AG08396 (cell line): ENCODE measurements at places on chromosomes 1 and 21.
A peak's percentile ranks its signal among the peaks of the same experiment; 100 is the strongest.

DNA sequence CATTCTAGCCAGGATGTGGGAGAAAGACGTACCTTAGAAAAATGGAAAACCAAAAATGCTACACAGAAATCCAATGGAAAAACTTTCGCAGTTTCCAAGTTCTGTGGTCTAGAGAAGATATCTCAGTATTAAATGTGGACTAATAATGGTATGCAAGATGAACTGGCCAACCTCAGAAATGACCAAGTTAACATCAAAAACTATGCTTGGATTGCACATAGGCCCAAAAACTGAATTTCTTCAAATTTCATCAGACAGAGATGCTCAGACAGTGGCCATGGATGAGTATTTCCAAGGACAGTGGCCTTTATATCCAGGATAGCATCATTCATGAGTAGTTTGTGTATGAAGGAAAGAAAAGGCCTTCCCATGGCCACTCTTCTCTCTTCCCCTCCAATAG, 132.2 kb downstream of the TIAM1 start:
- DNase-seq, result no peak

- no peak for DNase-seq
Measured at GRCh38 chr1:55358581-55358980, 143.4 kb upstream of the USP24 start.

DNA sequence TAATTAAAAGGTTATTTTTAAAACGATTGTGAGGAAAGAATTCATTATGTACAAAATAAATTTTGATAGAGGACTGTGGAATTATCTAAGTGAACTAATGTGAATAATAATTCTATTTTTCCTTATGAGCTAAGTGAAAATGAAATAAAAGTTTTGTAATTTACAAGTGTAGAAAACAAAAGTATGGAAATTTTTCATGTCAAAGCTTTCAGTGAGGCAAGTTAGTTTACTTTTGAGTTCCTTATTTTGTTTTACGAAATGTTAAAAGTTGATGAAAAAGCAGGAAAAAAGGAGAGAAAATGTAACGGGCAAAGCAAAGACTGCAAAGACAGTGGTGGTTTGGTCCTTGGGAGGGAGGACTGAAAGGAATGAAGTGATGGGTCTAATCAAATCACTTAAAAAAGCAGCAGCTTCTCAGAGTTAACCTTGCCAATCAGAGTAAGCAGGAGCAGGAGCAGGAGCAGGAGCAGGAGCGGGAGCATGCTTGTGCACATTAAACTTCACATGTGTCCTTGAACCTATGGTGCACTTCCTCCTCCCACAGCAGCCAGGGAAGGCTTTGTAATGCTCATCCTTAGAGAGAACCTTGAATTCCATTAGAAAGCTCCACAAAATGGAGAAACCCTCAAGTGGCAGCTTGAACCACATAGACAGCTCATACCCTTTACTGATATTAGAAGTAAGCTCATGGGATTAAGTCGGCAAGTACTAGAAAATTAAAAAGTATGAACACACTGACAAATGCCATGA, 133.4 kb downstream of the LHX4 start:
- no peak for DNase-seq

DNA sequence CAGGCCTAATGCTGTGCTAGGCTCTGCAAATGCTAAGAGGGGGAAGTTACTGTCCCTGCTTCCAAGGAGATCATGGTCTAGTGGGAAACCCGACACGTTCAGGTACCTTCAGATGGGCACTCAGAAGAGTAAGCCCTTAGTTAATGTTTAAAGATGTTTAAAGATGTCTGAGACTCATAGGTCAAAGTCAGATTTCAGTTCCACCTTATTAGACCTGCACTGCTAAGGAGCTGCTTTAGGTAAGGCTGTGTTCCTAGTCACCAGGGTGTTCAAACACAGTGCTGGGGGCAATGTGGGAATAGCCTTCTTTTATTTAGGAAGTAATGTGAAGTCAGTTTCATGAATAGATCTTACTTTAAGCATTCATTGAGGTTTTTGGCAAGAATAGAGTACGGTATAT, 3.8 kb upstream of the RUSC1 start:
- DNase-seq, result no peak

GRCh38 chr1:3036447-3037280, 15.4 kb downstream of the ACTRT2 start:
- DNase-seq, result no peak

- peak; percentile 56 for DNase-seq
Measured at GRCh38 chr1:67713057-67713846, 28.3 kb downstream of the GADD45A start.

- no peak for DNase-seq
Measured at GRCh38 chr1:198082576-198082975, 74.2 kb upstream of the NEK7 start.

DNA sequence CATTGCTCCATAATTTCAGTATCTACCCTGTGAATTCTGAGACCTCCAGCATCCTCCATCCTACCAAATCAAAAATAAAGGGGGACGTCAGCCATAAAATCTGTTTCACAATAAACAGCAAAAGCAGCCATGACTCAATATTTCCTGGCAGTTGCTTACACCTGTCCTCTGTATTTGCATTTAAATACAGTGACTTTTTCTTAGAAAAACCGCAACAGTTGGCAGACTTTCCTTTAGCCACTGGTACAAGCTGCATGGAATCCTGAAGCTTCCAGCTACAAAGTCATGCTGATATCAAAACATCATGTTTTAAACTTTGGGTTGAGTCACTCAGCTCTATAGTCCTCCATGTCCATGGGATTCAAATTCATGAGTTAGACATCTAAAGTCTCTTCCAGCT, 278.0 kb upstream of the KAZN start:
- DNase-seq, result peak; percentile 30

DNA sequence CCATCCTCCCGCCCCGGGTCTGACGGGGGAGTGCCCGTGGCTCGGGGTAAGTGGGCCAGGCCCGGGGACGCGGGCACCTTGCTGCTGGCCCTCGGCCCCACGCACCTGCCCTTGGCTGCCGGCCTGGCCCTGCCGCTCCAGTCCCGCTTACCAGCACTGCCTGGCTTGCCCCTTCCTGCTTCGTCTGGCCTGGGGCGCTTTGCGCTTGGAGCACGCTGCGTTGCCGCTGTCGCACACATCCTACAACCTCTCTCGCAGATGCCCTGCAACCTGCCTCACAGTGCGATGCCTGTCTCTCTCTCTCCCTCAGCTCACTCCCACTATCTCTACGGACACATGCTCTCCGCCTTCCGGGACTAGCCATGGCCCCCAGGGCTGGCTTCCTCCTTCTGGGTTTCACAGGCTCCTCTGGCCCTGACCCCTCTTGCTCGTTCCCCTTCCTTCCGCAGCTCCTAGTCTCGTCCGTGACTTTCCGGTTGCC, 9.7 kb downstream of the MYOG start:
- no peak for DNase-seq

DNA sequence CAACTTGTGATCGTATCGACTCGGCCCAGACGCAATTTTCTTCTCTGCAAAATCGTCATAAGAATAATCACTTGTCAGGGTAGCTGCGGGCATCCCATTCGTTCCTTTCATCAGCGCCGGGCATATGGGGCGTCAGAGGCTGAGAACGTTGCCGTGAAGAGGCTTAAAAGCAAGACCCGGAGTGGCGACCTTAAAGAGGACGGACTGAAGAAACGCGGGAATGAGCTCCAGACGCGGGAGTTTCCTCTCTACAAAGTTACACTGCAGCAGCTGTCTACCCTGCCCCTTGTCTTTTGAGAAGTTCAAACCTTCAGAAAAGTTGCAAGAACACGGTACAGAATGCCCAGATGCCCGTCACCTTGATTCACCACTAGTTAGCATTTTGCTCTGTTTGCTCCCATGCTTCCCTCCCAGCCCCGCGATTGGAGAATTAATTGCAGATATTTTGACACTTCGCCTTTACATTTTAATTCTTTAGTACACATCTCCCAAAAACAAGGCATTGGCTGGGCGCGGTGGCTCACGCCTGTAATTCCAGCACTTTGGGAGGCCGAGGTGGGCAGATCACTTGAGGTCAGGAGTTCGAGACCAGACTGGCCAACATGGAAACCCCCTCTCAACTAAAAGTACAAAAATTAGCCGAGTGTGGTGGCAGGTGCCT, 967 bp downstream of the CENPS start:
- peak; percentile 41 for DNase-seq

GRCh38 chr1:81607924-81608323, 192.8 kb upstream of the ADGRL2 start:
- DNase-seq, result no peak

GRCh38 chr1:185727726-185728125, 6.5 kb upstream of the HMCN1 start:
- DNase-seq, result no peak

DNA sequence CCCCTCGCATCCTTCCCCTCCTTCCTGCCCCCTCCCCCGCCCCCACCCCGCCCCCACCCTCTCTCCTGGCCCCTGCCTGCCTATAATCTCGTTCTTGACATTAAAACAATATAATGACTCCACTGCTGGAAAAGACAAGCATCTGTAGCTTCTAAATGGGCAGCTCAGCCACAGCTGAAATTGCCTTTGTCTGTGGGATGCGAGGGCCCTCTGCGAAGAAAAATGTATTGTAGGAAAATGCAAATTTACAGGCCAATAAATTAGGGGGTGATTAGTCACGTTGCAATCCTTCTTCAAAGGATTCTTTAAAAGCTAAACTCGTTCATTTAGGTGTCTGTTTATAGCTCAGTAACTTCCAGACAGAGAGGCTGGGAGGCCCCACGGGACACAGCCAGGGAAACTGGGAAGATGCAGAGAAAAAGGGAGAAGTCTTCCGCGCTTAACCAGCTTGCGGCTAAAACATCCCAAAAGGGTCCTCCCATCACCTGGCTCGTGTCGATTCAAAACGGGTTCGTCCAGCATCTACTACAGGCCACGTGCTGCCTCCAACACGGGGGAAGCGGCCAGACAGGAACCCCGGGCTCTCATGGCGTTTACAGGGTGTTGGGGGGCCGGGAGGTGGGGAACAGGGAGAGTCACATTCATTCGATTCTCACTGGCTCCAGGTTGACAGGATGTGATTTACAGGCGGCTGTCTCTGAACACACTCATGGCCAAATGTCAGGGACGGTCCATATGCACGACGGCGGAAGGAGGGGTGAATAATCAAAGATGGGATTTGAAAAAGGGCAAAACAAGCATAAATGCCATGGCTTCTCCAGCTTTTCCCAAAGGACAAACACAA, 100.5 kb upstream of the ZBTB40 start:
- no peak for DNase-seq

DNA sequence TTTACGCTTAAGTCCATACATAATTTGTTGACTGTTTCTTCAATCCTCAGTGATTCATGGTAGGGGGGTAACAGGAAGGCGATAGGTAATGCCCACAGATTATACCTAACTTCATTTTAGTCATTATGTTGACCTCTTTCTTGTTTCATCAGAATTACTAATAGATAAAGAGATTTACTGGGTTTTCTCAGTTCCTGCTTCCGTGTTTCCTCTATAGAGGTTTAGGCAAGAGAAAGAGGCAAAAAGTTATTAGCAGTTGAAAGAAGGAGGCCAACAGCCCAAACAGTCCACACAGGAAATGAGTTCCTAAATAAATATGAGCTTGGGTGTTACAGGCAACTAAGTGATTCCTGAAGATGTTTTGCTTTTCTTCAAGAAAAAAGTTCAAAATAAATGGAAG, 17.9 kb upstream of the CLCA1 start:
- no peak for DNase-seq

DNA sequence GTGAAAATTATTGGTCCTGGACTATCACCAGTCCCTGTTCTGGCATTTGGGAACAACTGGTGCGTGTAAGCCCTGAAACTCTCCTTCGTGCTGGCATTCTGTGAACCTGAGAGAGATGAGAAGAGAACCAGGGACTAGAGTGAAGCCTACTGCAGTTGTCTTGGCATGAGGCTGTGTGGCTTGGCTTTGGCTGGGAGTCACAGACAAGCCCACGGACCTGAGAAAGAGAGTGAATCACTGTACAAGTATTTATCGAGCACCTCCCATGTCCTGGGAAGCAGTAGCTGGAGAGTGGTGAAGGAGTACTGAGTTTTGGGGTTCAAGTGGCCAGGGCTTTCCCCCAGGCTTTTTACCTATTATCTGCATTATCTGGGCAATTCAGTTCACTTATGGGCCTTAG, 63.3 kb downstream of the FGGY start:
- DNase-seq, result peak; percentile 60

DNA sequence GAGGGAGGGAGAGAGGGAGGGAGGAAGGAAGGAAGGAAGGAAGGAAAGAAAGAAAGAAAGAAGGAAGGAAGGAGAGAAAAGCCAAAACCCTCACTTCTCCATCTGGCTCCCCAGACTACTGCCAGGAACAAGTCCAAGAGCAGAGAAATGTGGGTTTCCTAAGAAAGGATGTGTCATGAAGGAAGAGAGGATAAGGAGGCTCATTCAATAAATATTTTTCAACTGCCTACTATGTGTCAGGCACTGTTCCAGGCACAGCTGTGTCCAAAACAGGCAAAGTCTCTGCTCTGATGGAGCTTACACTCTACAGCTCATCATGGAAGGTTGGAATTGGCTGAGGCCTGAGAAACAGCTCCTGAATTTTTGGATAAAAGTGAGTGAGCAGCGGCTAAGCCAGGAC, 42.6 kb upstream of the ATP2B4 start:
- no peak for DNase-seq

- no peak for DNase-seq
Measured at GRCh38 chr21:18164933-18165332, 79.7 kb upstream of the CHODL start.

GRCh38 chr1:158148468-158148867, 32.2 kb upstream of the CD1D start:
- DNase-seq, result no peak

DNA sequence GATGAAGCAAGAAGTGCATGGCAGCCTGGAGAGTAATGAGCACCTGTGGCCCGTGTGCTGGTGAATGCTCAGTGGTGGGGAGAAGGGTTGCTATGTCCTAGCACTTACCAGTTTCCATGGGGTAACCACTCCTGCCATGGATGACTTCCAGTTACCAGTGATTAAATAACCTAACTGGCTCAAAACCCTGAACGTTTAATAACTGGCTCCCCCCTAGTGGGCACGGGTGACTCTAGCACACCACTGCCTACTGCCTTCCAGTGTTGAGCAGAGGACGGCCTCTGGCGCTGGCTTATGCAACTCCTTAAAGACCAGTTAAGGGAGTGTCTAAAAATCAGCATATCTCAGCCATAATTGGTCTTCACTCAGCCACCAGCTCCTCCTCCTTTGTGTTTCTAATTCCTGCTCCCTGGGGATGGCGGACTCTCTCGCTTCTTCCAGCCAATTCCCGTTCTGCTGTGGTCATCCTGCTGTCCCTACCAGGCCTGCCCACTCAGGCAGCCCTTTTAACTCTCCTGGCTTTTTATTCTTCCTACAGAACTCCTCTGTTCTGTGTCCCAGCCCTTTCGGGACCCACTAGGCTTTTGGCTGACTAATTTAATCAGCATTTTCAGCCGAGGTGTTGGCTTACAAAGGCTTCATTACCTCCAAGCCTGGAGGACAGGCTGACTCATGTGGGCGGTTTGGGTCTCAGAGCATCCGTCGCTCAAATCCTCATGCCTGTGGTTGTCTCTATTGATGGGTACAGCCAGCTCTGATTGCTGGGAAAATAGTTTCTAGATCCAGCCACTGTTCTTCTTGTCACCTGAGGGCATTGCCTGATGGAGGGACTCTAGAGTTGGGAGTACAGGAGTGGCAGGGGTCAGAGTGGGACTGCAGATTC, 332.4 kb downstream of the CAMTA1 start:
- DNase-seq, result peak; percentile 72
